GM13976 (cell line): ENCODE measurements at places on chromosomes 1 and 21.

DNA sequence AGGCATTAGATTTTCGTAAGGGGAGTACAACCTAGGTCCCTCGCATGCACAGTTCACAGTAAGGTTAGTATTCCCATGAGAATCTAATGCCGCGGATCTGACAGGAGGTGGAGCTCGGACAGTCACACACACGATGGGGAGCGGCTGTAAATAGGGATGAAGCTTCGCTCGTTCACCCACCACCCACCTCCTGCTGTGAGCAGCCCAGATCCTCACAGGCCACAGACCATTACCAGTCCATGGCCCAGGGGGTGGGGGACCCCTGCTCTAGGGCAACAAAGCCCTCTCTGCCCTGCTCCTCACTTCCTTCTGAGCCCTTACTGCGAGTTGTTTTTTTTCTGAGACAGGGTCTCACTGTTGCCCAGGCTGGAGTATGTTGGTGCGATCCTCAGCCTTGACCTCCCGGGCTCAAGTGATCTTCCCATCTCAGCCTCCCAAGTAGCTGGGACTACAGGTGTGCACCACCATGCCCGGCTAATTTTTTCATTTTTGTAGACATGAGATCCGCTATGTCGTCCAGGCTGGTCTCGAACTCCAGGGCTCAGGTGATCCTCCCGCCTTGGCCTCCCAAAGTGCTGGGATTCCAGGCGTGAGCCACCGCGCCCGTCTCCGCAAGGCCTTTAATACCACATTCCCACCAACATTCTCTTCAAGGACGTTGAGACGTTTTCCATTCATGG lies 21.3 kb downstream of the TRPM2 start:
- DNase-seq = no peak

GRCh38 chr1:154726896-154727753 lies 119.1 kb upstream of the ADAR start:
- no peak for DNase-seq

DNA sequence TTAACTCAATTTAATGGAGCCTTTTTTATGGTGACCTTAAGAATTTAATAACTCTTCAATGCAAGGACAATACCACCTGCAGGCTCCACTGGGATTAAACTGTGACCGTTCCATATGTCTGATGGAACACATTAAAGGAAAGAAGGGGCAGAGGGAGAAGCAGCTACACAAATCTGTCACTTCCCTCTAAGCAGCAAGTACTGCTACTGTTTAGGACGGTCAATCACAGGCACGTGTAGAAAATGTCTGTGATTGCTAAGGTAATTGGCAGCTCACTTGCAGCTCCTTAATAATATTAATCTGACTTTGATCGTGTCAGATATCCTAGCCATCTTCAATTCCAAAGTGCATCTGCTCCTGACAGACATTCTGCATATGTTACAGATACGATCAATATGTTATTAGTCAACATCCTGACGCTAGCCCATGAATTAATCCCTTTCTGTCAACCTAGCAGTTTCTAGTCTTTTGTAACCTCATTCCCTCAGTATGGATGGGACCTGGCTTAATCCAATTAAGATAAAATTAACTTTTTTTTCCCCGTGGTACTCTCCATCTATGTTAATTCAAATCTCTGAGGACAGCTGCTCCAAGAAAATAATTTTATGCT lies 1012.4 kb downstream of the AMY1C start:
- DNase-seq = no peak

- DNase-seq = no peak
Observed at GRCh38 chr1:24202556-24202955, 15.5 kb upstream of the IFNLR1 start.

DNA sequence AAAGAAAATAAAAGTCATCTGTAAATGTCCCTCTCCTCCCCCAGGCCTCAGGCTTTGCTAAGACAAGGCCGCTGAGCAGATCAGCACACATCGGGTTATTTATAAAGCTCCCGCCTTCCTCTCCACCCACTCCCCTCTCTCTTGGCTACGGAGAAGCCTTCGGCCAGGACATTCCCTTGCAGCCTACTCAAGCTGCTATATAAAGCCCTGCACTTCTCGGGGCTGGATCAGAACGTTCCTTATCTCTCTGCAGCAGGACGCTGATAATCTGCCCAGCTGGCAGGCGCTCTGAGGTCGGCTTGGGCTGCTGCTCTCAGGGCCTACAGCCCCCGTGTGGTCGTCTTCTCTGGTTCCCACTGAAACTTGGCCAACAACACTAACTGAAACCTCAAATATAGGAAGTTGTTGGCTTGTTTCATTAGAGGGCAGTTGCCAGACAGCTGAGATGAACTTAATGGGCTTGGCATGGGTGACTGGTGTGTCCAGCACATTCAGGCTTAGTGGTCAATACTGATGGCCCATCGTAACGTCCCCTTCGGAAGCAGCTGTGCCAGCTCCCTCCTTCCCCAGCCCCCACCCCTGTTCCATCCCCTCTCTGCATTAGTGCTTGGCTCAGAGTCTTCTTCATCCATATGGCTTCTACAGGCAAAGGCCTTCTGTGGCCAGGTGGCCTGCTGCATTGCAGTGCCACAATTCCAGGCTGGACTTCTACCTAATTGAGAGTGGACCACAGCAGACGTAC lies 64.6 kb downstream of the IER5 start:
- DNase-seq = peak; percentile 66

DNA sequence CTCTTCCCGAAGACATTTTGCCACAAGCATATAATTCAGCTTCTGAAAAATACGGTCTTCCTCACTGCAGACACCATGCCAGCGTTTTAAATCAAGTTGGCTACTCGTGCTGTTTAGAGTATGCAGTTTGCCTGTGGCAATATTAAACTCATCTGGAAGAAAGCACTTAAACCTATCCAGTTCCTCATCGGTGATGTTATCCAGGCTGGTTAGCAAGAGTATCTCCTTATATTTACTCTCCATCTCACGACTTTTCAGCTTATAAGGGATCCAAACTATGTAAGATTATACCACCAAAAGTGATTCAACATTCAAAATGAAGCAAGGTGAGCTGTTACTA lies 9.7 kb upstream of the IFI16 start:
- no peak for DNase-seq

- no peak for DNase-seq
Observed at GRCh38 chr21:46057710-46058241, 40.1 kb upstream of the COL6A2 start.

DNA sequence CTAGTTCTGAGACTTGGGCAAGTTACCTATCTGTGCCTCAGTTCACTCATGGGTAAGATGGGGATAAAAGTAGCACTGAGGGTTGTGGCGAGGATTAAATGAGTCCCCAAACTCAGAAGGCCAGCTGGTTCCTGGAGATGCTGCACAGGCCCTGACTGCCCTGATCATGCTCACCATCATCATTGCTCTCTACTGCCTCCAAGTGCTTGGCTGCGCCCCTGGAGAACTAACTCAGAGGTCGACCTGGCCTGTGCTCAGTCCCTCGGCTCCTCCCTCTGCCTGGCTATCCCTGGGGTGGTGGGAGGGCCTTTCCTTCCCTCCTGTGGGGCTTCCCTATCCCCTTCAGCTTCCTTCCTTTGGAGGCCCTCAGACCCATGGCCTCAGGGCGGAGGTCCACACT lies 5.6 kb downstream of the SLC5A9 start:
- DNase-seq = no peak

GRCh38 chr1:93776728-93777127 lies 95.1 kb upstream of the BCAR3 start:
- no peak for DNase-seq

DNA sequence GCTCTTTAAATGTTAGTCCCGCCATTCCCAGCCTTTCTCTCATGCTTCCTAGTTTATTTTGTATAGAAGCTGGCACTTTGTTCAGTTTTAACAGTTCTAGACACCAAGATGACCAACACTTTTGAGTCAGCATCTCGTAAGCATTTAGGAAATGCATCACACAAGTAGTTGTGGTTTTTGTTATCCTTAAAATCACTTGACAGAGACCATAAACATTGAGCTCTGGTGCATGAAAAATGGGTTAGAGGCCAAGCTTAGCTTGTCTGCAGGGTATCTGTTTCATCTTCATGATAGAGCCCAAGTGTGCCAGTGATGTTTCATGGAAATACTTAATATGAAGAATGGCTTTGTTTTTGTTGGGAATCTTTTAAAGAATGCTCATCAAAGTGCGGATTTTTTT lies 159.7 kb downstream of the DISP1 start:
- DNase-seq = no peak

DNA sequence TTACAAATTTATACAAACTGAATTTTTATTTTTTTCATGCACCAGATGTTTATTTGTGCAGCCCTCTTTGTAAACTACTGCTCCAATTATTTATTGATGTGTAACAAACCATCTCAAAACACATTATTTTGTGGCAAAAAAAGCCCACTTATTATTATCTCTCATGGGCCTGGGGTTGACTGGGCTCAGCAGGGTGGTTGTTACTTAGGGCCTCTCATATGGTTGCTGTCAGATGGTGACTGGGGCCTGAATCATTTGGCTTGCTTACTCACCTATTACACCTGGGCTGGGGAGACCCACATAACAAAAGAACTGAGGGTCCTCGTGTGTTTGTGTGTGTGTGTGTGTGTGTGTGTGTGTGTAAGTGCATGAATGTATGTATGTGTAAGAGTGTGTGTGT lies 52.5 kb upstream of the HSPA13 start:
- no peak for DNase-seq

GRCh38 chr1:47406966-47407365 lies 9.1 kb upstream of the FOXE3 start:
- DNase-seq = no peak

GRCh38 chr1:39026051-39026865 lies at the start of gene NDUFS5:
NDUFS5 (plus strand) TSS chr1:39026350; CDS start chr1:39028725, 2,375 bp downstream.
- peak; percentile 85 for DNase-seq
